ENCODE measurements at places on chromosomes 4 and X.

- DNase-seq: no peak
Observed at GRCh38 chr4:174303687-174304086, 20.0 kb downstream of the CEP44 start.

DNA sequence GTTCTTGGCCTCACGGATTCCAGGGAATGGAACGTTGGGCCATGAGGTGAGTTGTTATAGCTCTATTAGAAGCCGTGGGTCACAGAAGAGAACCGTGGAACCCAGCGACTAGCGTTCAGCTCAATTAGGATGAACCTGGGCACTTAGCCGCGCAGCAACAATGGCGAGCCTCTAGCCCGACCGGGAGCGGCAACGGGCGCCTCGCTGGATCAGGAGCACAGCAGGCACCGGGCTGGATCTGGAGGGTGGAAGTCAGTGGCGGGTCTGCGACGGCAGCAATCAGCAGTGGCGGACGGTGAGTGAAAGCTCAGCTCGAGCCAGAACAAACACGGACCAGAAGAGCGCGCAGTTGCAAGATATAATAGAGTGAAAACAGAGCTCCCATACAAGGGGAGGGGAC is 34.2 kb downstream of the AGA start:
- no peak for DNase-seq

- DNase-seq: no peak
Observed at GRCh38 chrX:11893933-11894710, 136.1 kb downstream of the MSL3 start.

GRCh38 chrX:44482575-44482974 is 60.1 kb downstream of the FUNDC1 start:
- DNase-seq: no peak

DNA sequence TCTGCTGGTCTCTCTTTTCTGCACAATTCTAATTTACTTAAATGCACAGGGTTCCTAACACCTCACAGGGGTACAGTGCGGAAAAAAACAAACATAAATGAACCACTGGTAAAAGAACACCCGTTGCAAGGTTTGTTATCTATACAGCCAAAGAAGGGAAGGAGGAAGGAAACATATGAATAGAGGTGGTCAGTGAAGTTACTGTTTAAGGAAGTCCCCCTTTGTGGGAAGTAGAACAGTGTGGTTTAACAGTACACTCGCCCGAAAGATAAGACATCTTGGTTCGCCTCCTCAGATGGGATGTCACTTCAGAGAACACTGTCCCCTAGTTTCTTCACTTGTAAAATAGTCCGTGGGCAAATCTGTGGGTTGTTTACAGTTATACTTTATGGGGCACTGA is 57.5 kb downstream of the TEC start:
- DNase-seq: no peak

GRCh38 chr4:140861359-140862176 is 105.4 kb upstream of the TBC1D9 start:
- no peak for DNase-seq

GRCh38 chr4:6753103-6753560 is 29.4 kb upstream of the KIAA0232 start:
- DNase-seq: no peak

GRCh38 chr4:6912441-6912840 is 2.8 kb downstream of the TBC1D14 start:
- no peak for DNase-seq

Data from stimulated activated CD8-positive, alpha-beta memory T cell treated with anti-CD3 and anti-CD28 coated beads, Interleukin-4, amount 100 ng/mL, for 4 hours (primary cell).